ENCODE measurements at places on chromosomes 5 and 9.

DNA sequence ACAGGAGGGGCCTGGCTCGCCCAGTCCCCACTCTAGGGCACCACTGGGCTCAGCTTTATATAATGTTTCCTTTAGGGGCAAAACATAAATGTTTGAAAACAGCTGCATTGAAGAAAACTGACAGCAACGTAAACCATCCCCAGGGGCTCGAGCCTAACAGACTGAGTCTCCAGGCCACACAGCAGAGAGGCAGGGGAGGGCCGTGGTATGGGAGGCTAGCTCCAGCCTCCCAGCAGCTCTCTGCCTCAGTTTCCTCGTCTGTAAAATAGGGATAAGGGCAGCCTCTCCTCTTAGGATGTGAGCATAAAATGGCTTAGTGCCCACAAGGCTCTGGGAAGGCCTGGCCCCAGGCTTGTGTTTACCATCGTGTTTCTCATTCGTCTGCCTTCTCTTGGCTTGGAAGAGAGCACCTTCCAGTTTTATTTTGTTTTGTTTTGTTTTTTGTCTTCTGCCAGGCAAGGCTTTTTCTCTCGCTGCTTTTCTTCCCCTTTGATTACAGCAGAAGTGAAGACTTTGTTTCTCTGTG is 2.7 kb downstream of the ANKRD33B start:
- DNase-seq, result no peak

DNA sequence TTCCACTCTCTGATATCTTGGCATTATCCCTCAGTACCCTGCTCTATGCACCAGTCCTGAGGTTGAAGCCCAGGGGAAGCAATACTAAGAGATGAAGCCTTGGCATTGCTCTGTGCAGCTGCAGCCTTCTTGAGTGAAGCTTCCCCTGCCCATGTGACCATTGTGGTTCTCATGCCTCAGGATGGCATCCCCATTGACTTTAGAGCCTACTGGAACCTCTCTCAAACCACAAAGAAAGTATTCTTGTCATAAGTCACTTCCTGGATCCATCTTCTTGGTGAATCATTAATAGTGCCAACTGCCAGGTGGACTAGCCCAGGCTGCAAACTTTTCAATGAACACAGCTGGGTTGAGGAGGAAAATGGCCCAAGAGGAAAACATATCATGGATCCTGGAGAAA is 283.9 kb upstream of the RFX3 start:
- no peak for DNase-seq

DNA sequence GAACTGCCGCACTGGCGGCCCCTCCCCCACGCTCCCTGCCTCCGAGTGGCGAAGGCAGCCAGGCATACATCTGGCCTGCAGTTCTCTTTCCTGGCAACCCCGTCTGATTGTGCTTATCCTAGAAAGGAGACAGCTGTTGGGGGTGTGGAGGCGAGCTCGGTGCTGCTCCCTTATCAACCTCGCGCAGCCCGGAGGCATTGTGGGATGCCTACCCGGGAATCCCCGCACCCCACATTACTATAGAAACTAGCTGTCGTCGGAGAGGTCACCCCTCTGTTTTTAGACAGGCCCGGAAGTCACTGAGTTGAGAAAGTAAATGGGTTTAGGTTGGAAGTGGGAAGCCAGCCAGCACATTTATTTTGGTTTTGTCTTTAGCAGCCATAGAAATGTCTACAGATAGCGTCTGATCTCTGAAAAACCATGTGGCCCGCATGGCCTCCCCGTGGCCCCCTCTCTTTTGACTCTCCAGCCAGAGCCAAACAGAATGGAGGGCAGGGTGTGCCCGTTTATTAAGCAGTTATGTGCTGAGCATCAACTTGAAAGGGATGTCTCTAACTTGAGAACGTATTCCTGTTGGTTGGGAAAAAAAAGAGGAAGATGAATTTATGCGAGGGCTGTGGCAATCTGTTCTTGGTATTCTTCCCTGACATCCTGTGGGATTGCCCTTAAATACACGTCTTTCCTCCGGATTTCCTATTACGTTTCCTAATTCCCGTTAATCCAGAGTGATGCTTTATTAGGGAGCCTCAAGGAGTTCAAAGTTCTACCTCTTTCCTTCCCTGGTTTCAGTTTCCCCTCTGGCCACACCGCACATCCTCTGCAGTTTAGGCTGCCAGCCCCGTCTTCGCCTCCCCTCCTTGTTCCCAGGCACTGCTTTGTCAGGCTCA is 3.9 kb downstream of the STC2 start:
- DNase-seq, result no peak

DNA sequence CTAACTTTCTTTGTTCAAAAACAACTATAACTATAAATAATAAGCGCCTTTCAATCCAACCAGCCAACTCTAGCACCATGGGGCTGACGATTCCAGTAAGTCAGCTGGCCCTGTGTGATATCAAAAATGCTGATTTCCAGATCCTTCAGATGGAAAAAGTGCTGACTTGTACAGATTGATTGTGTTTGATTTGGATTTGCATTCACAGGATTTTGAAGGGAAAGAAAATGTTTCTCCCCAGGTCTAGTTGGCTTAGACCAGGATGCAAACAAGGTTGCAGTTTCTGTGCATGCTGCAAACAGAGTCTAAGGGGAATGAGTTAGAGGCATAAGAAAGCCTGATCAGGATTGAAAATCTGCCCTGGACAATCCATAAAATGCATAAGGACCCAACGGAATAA is 68.9 kb downstream of the SLC1A3 start:
- DNase-seq, result no peak

DNA sequence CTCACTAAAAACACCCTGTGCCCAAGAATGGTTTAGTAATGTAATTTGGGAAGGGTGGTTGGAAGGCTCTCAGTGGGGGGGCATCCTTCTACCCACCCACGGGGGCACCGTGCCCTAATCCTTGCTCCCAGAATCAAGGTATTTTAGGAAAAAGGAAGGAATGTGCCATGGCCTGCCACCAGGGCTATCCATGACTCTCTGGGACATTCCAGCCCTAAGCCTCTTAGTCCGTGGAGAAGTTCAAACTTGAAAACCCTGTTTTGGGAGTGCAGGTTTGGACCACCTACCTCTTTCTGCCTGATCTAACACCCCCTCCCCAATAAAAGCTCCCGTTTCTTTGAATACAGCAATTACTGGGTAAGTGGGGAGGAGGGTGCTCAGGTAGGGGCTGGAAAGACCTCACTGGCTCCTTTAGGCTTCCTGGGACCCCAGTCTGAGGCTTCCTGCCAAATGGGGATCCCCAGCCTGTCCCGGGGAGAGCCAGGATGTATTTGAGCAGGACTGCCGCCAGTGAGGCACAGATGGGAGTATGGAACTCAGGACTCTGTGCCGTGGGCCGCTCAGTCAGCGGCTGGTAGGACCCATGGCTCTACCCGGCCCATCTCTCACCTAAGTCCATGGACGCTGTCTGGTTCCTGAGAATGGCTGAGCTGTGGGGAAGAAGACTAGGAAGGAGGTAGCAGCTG is 3.6 kb upstream of the PITX1 start:
- no peak for DNase-seq

DNA sequence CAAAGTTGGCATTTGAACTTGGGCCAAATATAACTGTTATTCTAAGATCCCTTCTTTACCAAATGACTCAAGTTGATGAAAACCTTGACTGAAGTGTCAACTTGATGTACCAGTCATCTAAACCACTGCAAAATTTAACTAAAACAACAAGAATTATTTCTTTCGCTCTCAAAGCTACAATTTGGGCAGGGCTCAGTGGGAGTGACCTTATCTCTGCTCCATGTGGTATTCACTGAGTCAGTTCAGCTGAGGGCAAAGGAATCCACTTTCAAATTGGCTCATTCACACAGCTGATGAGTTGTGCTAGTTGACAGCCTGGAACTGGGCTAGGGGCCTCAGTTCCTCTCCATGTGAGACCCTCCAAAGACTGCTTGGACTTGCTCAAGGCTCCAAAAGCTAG is 166.3 kb downstream of the RORB start:
- no peak for DNase-seq

- no peak for DNase-seq
Measured at GRCh38 chr9:136750526-136750925, 2.2 kb upstream of the LCN6 start.
